Lower lobe of right lung (tissue), 2 donors: ENCODE measurements at places on chromosomes 12 and 14. TPM values are rescaled to one million over a fixed set of nuclear protein-coding genes. Genes with fewer than 3 reads are reported as not detected.

GRCh38 chr12:110555577-110556406 lies 27.3 kb downstream of the PPTC7 start:
- no peak for DNase-seq

DNA sequence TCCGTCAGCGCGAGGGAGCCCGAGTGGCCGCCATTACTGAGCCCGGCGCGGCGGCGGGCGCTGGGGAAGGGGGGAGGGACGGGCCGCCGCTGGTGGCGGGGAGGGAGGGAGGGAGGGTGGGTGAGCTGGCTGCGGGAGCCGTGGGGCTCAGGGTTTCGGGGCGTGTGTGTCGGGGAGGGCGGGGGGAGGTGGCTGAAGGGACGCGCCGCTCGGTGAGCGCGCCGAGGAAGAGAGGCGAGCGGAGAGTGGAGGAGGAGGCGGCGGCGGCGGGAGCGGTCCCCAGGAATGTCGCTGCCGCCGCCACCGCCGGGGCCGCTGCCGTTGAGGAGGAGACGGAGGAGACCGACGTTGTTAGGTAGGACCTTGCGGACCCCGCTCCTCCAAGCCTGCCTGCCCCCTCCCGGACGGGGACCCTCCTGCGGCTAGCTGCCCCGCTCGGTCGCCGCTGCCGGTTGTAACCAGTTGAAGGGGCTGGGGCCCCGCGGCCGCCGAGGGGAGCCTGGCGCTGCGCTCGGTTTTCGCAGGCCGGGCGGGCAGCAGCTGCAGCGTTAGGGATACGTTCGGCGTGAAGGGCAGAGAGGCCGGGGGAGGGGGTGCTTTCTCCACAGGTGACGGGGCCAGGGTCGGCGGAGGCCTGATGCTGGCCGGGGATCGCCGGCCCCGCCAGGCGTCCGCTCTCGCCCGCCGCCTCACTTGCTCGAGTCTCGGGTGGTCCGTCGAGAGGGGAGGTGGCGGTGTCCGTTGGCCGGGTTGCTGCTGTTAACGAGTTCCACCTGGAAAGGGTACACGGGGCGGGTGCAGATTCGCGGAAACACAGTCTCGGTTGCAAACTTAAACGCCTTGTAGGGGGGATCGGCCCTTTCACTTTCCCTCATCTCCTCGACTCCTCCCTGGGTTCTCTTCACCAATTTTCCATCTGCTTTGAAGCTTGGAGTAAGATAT lies at the start of gene ARHGAP5:
Gene ARHGAP5, plus strand, starts transcription at position 224 of the 942 bp plus-strand sequence. CDS start 13,366 bp downstream, outside the sequence.
- DNase-seq, result no peak

GRCh38 chr12:109919456-109919855 lies 19.4 kb downstream of the TCHP start:
- no peak for DNase-seq

GRCh38 chr14:41000350-41000749 lies 606.3 kb upstream of the LRFN5 start:
- no peak for DNase-seq

DNA sequence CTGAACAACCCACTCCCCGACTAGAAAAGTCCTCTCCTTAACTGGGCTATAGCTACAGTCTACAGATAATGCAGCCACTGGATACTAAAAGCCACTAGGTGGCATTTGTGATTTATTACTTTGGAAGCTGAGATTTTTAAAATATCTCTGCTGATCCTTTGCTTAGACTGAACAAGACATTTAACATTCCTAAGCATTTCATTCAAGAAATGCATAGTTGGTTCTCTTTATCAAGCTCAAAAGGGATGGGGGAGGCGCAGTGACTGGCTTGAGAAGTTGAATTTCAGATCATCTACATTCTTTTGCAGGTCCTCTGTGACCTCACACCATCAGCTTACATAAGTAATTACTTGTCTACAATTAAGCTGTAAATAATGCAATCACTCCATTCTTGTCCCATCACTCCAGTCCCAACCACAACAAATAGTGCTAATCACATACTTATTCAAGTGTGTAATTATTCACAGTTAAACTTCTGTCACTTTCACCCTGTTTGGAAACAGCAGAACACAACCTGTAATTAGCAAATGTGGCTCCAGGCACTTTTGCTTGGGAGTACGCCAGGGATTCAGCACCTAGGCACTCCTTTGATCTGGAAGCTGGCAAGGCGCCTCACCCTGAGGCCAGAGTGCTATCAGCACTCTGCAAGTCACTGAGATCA lies 203.6 kb downstream of the NOVA1 start:
- no peak for DNase-seq

- no peak for DNase-seq
Observed at GRCh38 chr12:38490941-38491340, 174.4 kb downstream of the ALG10B start.

DNA sequence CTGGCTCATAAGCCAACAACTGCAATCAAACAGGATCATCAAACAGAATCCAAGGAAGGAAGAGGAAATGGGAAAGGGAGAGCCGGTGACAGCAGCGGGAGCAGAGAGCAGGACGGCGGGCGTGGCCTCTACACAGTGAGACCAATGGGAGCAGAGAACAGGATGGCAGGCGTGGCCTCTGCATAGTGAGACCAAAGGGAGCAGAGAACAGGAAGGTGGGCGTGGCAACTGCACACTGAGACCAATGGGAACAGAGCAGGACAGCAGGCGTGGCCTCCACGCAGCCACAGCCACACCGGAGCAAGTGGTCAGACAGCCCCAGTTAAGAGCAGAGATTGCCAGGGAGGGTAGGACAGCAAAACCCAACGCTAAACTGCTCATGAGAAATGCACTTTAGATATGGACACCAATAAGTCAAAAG lies 16.4 kb downstream of the LRCOL1 start:
- DNase-seq, result peak; percentile 94

- no peak for DNase-seq
Observed at GRCh38 chr14:73418227-73418626, 40.1 kb downstream of the NUMB start.

- DNase-seq, result no peak
Observed at GRCh38 chr12:31715283-31715825, 13.5 kb downstream of the AMN1 start.

- DNase-seq, result no peak
Observed at GRCh38 chr12:109485201-109485600, 7.8 kb downstream of the UBE3B start.

DNA sequence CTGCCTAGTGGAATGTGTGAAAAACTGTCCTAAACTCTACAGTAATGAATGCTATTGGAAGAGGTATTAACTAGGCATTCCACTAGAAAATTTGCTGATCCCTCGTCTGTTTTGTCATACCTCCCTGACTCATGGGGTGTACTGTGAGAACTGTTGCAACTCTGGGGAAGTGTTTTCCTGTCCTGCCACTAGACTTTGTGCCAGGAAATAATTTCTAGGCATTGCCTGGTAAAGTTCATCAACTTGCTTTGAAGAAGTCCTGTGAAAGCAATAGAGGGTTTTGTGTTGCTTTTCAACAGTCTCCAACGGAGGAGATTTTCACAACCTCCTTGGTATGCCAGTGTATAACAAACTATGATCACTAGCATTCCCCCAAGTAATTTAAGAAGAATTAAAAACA lies 139.9 kb downstream of the AKAP6 start:
- DNase-seq, result no peak

- no peak for DNase-seq
Observed at GRCh38 chr12:65608319-65608916, 215.9 kb upstream of the HMGA2 start.

GRCh38 chr14:87989221-87989955 lies 3.6 kb downstream of the GALC start:
- DNase-seq, result no peak

DNA sequence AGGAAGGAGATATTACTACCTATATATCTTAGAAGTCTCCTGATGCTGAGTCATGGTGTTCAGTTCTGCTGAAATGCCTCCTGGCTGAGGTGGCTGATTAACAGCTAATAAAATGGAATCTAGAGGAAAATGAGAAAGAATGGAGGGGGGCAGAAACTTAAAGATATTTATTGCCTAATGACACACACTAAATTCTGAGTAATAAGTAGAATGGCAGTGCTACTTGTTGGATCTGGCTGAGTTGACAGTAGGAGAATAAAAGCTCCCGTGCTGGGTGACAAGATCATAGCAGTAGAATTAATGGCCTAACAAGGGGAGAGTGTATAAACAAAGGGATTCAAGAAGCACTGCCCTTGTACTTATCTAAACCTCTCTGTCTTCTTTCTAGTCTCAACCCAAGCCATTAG lies 137.5 kb downstream of the CNTN1 start:
- DNase-seq, result no peak

DNA sequence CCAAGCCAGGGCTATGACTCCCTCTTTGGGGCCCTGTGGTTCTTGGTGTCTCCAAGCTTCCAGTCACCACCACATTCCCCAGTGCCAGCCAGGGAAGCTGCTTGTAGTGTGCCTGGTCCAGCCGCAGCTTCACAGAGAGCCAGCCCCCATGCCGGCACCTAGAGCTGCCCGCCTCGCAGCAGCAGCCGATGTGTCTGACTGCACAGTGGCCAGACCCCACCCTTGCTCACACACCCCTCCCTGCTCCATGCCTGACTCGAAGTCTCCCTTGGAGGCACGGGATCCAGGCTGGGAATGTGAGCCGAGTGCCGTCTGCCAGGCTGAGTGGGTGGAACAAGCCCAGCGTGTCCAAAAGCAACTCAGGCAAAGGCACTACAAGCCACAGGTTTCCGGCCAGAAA lies 123.3 kb upstream of the SFSWAP start:
- DNase-seq, result no peak

DNA sequence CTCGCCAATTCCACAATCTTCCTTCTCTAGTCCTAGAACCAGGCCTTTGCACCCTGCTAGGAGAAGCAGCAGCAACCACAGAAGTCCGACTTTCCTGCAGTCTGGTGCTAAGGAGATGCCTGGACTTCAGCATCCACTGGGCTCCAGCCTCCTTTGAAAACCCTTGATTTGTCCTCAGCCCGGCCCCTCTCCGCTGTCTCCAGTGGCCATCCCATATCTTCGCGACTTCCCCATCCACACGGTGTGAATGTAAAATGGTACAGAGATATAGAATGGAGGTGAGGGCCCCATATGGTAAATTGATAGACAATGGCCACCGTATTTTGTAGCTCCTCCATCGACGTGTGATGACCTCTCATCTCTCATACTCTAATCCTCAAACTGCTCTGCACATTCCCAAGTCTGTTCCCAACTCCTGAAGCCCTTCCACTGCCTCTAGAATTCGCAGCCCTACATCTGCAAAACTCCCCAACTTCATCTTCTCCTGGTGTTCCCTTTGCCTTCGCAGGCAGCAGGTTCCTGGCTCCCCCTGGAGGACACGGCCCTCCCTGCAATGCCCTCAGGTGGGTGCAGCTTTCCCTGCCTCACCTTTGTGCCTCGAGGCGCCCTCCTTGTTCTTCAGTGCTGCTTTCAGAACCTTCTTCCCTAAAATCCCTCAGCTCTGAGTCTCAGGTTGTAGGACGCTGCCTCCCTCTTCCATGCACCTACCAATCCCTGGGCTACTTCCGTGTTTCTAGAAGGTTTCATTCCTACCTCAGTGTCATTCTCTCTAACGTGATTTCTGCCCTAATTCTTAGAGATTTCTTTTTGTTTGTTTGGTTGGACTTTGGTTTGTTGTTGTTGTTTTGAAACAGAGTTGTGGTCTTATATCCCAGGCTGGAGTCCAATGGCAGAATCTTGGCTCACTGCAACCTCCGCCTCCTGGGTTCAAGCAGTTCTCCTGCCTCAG lies 36.7 kb downstream of the TMBIM6 start:
- peak; percentile 73 for DNase-seq

GRCh38 chr12:75938189-75938588 lies 93.4 kb downstream of the PHLDA1 start:
- DNase-seq, result no peak

GRCh38 chr12:7877420-7877819 lies 4.7 kb upstream of the SLC2A14 start:
- DNase-seq, result no peak

- peak; percentile 67 for DNase-seq
Observed at GRCh38 chr14:91396959-91397815, 20.4 kb downstream of the CCDC88C start.

GRCh38 chr12:117438809-117439208 lies 77.4 kb upstream of the NOS1 start:
- DNase-seq, result no peak

GRCh38 chr14:67928375-67928774 lies 108.8 kb downstream of the RAD51B start:
- no peak for DNase-seq

LMNTD1 gene
- total RNA-seq, result 2.6 TPM

GSG1 gene
- total RNA-seq, result not detected

SERPINA9 gene
- total RNA-seq, result not detected

TAS2R43 gene
- total RNA-seq, result not detected

CD27 gene
- 2.3 TPM for total RNA-seq

ADGRD1 gene
- 108 TPM for total RNA-seq

EXOC3L4 gene
- 3.6 TPM for total RNA-seq

WSCD2 gene
- total RNA-seq, result 0.89 TPM

TRIM9 gene
- total RNA-seq, result 0.92 TPM

BCL7A gene
- 6.4 TPM for total RNA-seq

AMN1 gene
- 7.7 TPM for total RNA-seq

KRT80 gene
- 3.0 TPM for total RNA-seq

PZP gene
- total RNA-seq, result 2.7 TPM
